ENCODE measurements at places on chromosomes 5 and 9.
A peak's percentile ranks its signal among the peaks of the same experiment; 100 is the strongest.

GRCh38 chr9:36035006-36035405 lies 1.7 kb upstream of the RECK start:
- DNase-seq = no peak

- peak; percentile 62 for DNase-seq
Observed at GRCh38 chr5:181159286-181160151, 12.1 kb downstream of the OR2V2 start.

- DNase-seq = no peak
Observed at GRCh38 chr9:129880654-129881546, 45.6 kb downstream of the USP20 start.

DNA sequence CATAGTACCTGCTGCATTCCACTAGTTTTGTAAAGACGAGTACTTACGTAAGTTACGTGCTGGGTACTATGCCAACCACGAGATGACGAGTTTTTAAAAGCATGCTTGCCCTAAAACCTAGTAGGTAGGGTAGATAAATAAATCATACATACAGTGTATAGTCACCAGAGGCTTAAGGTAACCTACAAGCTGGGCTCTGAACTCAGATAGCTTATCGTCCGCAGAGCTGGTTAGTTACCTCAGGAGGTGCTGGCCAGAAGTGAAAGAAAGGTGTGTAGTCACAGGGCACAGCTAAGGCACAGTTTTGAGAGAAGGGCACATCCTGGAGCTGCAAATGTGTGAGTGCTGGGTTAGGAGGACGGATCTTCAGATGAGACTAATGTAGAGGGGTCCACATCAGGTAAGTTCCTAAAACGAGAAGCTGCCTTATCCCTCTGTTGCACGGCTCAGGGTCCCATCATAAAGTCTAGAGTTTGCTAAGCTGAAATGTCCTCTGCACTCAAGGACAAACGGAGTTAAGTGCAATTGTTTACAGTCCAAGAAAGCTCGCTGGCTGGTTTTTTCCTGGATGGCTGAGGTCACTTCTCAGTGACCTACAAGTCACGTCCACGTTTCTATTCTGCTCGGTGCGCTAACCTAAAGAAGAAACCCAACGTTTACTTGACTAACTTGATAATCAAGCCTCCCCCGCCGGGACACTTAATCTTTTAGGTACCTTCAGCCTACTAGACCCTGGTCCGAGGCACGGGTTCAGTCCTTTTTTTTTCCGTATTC lies 1.1 kb upstream of the SNX24 start:
- no peak for DNase-seq

GRCh38 chr9:36140086-36141084 lies 3.9 kb downstream of the GLIPR2 start:
- DNase-seq = no peak

DNA sequence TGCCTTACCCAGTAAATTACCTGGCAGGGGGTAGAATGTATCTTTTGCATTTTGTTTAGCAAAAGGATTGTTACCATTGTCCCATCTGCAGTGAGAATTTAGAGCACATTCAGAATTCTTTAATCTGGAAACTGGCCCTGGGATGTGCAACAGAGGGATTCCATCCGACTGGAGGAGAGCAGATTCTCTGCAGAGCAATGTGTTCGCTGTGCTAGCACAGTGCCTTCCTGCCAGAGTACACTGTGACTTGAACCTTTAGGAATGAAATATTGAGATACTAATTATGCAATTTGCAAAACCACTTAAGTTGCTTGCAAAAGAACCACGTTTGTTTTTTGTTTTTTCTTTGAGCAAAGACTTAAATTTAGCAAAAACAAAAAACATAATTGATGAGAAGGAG lies 22.5 kb upstream of the DMRT1 start:
- no peak for DNase-seq

DNA sequence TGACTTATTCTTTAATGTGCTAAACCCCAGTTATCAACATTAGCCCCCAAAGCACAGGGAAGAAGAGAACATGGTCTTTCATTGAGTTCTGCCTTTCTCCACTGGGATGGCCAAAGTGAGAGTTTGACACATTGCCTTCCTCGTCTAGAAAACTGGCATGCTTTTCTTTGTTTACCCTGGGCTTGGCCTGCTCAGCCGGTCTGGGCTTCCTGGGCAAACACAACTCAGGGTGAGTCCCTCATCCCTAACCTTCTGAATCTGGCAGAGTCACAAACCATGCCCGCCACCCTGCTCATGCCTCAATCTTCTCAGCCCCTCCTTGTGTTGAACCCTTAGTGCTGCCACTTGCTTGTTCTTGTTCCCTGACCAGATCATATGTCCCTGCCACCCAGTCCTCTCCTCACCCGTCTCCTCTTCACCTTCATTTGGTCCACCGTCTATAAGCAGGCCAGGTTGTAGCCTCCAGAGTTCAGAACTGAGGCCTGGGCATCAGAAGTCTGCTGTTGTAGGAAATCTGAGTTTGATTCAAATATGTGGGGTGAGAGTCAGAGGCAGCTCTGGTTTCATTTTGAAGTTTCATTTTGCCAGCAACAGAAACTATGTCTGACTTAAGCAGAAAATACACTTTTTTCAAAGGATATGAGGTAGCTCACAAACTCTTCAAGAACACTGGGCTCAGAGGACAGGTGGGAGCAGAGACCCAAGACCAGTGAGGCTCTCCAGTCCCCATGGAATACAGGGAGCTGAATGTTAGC lies 217.6 kb downstream of the NDUFS4 start:
- DNase-seq = no peak

GRCh38 chr5:63170486-63170885 lies 591.9 kb downstream of the LRRC70 start:
- no peak for DNase-seq
